ENCODE measurements at places on chromosomes 13 and 19.

DNA sequence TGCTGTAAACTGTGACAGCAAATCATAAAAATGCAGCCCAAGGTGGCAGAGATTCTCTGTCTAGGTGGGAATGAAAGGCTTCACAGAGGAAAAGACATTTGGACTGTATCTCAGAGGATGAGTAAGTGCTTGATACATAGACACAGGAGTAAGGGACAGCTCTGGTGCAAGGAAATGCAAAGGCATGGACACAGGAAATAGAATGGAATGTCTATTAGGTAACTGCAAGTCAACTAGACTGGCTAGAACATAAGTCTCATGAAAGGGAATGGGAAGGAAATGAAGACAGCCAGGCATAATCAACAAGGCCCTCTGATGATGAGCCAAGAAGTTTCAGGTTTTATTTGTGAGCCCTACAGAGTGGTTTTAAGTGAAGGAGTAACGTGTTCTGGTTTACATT lies 321.7 kb downstream of the SUCLA2 start:
- DNase-seq, result no peak

GRCh38 chr19:49665036-49665350 lies 664 bp downstream of the IRF3 start:
- no peak for DNase-seq

GRCh38 chr19:12567951-12568350 lies 16.7 kb upstream of the ZNF564 start:
- DNase-seq, result no peak

DNA sequence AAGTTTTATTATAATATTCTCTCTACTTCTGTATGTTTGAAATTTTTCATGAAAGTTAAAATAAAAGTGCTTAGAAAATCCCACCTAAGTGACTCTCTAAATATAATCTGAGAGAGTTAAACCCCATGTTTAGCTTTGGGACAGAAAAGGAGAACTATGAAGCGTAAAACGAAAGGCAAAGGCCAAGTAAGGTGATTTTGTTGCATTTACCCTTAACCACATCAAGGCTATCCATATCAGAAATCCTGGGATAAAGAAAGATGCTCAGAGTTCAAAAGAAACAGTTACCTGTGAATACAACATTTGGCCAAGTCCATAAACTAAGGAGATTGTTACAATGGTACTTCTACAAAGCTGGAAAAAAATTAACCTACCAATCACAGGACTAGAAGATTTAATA lies 31.3 kb downstream of the UBL3 start:
- no peak for DNase-seq

- DNase-seq, result no peak
Observed at GRCh38 chr13:109476001-109476400, 310.4 kb downstream of the IRS2 start.

DNA sequence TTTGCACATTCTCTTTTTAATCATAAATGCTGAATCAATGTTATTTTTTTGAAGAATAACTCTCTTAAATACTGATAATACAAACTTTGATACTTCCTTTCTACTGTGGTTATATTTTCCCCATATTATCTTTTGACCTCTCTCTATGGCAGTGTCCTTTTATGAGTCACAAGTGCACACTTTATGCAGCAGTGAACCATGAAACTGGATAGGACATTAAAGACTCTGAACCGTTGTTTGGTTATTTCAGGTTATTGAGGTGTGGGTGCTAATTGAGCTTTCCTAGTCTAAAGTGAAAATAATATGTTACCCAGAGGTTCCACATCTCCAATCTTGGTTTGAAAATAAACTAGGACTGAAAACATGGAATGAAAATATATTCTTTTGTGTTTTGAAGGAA lies 71.4 kb downstream of the DGKH start:
- no peak for DNase-seq

DNA sequence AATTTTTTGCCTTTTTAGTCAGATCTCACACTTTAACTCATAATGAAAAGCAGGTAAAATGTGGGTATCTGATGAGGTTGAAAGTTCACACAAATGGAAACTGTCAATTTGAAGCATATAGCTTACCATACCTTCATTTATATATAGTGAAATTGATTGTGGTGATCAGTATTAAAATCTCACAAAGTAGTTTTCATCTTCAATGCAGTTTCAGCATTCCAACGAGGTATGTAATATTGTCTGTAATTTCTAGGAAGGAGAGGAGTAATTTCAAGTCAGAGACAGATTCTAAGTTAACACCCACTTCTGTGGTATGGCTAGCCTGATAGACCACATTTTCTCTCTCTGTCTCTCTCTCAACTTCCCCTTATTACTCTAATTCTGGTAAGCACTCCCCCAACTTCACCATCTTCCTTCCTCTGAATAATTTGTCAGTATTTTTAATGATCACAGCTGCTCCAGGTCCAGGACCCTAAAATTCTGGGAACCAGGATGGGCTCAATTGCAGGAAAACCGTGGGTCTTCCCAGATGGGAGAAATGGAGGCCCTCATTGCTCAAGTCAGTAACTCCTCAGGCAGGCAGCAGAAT lies 455.7 kb downstream of the FGF9 start:
- peak; percentile 53 for DNase-seq

GRCh38 chr19:23541991-23542390 lies 145.0 kb downstream of the ZNF675 start:
- no peak for DNase-seq

- DNase-seq, result peak; percentile 96
Observed at GRCh38 chr13:23146811-23147625, 33.8 kb upstream of the SGCG start.

GRCh38 chr19:33390101-33390907 lies 16.8 kb downstream of the CEBPG start:
- no peak for DNase-seq

- DNase-seq, result no peak
Observed at GRCh38 chr13:77714119-77714755, 16.8 kb downstream of the SLAIN1 start.

DNA sequence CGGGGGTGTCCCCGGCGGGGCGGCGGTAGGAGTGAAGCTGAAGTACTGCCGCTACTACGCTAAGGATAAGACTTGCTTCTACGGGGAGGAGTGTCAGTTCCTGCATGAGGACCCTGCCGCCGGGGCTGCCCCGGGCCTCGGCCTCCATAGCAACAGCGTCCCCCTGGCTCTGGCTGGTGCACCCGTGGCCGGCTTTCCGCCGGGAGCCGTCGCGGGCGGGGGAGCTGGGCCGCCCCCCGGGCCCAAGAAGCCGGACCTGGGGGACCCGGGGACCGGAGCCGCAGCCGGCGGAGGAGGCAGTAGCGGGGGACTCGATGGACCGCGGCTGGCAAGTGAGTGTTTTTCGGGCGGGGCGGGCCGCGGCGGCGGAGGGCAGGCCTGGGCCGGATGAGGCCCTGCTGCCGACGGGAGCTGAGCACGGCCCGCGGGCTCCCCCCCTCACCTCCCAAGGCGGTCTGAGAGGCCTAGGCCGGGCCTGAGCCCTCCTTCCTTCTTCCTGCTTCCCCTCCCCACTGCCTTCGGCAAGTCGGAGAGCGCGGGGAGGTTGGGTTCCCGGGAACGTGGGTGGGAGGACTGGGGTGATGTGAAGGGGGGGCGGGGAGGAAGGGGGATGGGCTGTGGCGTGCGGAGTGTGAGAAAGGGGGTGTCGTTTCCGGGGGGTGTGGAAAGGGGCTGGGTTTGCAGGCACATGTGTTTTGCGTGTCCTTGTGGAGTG lies 568 bp downstream of the PAN3 start:
- DNase-seq, result peak; percentile 86

GRCh38 chr19:41934849-41935374 lies 6.7 kb upstream of the ERFL start:
- DNase-seq, result peak; percentile 62

GRCh38 chr13:76160961-76161925 lies 525.1 kb downstream of the LMO7 start:
- DNase-seq, result no peak

- DNase-seq, result peak; percentile 80
Observed at GRCh38 chr19:42284066-42284501, 15.0 kb downstream of the CIC start.

DNA sequence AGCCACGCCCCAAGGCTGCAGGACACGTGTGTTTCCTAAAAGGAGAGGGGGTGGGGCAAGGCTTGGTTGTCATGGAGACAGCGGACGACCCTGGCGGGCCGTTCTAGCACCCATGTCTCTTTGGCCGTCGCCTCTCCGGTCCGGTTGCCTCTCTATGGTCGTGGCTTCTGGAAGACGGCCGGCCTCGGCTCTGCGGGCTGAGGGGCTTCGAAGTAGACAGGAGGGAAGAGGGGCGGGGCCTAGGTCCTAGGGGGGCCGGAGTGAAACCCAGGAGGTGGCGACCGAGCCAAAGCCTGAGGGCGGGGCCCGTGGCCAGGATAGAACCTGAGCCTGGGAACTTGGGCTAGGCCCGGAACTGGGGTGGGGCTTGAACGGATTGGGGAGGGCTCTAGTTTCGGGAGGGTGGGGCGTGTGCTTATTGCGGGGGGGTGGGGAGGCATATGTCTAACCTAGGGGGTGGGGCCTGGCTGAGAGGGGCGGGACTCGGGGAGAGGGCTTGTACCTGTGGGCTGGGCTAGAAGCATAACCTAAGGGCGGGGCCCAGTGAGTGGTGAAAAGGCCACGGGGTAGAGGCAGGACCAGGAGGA lies 750 bp upstream of the SLC27A1 start:
- DNase-seq, result peak; percentile 87

- peak; percentile 55 for DNase-seq
Observed at GRCh38 chr19:56350416-56351045, 35.9 kb upstream of the ZSCAN5A start.

DNA sequence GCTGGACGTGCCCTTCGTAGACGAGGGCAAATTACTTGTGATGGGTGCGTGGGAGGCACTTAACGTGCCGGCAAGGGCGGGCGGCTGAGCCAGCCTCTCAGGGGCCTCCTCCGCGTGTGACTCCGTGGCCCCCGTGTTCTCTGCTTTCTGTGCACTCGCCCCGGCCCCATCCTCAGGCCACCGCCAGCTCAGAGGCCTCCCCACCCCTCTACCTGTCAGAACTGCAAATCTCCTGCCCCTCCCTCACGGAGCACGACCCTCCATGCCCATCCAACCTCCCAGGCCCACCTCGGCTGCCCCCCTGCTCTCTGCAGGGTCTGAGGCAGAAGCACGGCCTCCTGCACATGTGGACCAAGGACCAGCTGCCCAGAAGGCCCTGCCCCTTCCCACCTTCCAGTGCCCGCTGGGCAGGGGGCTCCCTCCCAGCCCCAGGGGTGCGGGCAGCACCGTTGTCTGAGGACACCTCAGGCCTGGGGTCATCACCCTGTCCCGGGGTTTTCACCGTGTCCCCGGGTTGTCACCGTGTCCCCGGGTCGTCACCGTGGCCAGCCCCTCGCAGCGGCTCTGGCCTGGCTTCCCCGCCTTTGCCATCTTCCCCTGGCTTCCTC lies 44.5 kb downstream of the TMEM255B start:
- DNase-seq, result no peak

DNA sequence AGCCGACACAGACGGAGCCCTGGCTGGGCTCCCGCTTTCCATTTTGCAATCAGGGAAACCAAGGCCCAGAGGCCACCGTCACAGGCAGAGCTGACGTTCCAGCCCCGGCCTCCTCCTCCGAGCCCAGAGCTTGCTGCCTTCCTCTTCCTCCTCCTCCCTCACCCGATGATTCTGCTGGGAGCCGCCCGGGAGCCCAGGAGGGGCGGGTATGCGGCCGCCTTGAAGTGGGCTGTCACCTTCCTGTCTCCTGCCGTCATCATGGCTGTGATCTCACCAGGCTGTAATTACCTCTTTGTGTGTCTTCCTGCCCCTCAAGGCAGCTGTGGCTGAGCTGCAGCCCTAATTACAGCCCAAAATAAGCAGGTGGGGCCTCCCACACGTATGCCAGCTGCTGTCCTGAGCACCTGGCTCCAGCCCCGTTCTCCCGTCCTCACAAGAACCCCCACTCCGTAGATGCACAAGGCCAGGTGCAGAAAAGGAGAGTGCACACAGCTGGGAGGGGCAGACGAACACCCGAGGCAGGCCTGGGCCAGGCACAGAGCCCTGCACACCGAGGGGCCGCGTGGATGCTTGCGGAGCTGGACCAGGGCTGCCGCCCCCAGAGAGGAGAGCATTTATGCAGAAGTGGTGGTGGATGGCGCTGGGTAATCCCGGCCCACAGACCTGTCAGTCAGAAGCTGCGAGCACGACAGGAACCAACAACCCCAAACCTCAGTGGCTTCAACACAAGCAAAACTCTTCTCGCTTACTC lies 4.0 kb downstream of the TPGS1 start:
- DNase-seq, result peak; percentile 78

- peak; percentile 61 for DNase-seq
Observed at GRCh38 chr19:17391371-17392151, 2.4 kb downstream of the CCDC194 start.

- DNase-seq, result no peak
Observed at GRCh38 chr19:12085074-12085818, 20.7 kb downstream of the ZNF844 start.

- DNase-seq, result no peak
Observed at GRCh38 chr19:5743630-5744029, 23.2 kb downstream of the CATSPERD start.

- no peak for DNase-seq
Observed at GRCh38 chr13:98998831-98999638, 21.2 kb upstream of the DOCK9 start.

DNA sequence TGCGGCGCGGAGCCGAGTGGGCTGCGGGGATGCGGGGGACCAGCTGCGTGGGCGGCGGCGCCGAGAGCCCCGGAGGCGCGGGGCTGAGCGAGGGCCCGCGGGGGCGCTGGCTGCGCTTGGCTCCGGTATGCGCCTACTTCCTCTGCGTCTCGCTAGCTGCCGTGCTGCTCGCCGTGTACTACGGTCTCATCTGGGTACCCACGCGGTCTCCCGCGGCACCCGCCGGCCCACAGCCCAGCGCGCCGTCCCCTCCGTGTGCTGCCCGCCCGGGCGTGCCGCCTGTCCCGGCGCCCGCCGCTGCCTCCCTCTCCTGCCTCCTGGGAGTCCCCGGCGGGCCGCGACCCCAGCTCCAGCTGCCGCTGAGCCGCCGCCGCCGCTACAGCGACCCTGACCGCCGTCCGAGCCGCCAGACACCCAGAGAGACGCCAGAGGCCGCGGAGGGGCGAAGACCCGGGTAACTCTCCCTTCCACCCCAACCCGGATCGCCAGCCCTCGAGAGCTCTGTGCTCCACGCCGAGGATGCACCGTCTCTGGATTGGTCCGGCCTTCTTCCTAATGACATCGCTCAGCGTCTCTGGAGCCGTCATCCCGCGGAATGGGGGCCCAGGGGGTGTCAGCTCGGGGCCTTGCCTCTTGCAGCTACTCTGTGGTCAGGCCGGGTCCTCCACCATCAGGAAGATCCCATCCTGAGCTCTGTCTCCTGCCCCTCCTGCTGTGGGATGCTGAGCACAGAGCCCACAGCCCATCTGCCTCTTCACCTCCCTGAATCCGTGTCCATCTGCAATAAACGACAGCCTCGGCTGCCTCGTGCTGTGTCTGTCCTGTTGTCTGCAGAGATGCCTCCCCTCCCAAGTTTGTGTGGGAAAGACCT lies 441 bp downstream of the INAFM1 start:
- DNase-seq, result no peak

DNA sequence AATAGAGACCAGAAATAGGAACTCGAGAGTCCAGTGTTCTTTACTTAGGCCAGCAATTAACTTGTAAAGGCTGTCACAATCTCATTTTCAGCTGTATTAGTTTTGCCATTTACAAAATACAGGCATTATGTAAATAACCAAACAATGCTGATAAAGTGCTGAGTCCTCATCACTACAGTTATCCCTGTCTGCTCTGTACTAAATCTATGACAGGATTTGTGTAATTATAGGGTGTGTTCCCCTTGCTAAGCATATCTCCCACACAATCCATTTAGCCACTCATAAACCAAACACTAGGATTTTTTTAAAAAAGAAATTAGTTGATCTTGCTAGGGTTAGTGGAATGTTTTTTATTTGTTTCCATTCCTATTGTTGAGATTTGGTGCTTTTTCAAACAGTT lies 23.2 kb downstream of the PDX1 start:
- DNase-seq, result no peak
